ENCODE measurements at places on chromosomes 7 and 10. TPM values are rescaled to one million over a fixed set of nuclear protein-coding genes. Genes with fewer than 3 reads are reported as not detected.

DNA sequence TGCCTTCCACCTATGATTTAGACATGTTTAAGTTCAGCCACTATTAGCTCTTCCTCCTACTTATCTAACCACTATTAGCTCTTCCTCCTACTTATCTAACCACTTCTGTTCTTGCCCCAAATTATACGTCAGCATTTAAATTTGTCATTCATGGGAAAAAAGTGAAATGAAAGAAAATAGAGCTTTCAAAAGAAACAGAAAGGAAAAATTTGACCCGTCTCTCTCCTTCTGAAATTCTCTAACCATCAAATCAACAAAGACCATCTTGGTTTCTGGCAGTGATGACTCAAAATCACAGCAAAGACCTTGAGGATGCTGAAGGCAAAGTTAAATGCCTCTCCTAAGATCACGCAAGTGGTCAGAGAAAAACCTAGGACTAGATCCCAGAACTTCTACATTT is 2.6 kb downstream of the LIPA start:
- no peak for DNase-seq

DNA sequence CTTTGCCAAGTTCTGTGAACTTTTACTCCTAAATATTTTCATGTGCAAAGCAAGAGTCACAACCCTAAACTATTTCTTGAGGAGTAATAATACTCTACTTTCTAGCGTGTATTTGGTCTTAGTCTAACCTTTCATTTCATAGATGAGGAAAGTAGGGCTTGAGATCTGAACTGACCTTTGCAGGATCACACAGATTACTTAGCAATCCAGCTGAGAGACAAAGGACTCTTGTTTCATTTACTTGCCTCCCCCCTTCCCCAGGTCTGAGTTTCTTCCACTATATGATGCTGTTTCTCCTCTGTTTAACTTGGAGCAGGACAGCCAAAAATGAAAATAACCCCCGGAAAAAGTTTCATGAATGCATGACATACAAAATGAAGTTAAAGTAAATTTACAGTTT is 75.3 kb upstream of the PTN start:
- DNase-seq: no peak

The IL2RA gene
- total RNA-seq: 3.0 TPM

GRCh38 chr7:83201355-83201754 is 38.7 kb upstream of the PCLO start:
- no peak for DNase-seq

DNA sequence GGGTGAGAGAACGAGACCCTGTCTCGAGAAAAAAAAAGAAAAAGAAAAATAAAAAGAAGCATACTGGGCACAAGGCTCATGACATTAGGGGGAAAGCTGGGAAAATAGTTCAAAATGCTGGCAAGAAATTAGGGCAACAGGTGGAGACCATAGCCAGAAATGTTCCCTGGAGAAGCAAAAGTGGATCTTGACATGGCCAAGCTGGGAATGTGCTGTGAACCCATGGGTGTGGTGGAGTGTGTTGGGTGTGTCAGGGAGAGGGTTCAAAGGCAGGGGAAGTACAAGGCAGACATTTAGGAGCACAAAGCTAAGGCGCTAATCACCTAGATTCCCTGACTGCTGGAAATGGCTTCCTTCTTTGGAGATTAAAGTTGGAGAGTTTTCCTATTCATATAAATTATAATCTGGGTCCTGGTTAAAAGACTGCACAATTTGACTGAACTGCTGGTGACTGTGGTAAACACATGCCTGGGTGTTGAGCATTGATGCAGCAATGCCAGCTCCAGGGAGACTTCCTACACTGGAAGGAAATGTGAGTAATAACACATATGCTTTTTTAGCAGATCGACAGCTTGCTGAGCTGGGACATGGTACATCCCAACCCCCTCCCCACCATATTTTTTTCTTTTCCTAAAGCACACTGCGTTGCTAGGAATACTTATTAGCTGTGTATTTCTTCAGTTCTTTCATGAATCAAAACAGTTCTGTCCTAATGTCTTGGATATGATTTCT is 70.1 kb upstream of the ARHGAP21 start:
- DNase-seq: no peak

The TAS2R5 gene
- 3.1 TPM for total RNA-seq

DNA sequence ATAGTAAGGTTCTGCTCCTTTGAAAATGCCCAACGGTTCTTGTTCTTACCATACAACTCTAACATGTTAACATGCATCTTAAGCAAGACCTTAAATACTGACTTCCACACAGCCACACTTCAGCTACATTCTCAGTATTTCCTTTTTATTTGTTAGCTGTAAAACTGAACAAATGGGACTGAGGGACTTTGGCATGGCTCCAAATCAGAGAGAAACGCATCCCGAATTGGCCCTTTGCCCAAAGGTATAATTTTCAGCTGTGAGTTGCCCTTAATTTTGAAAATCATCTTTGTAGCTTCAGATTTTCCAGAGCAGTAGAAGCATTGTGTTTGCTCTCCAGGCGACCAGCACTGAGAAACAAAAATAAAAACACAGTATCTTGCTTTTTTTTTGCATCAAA is 56.4 kb downstream of the NEUROD6 start:
- DNase-seq: no peak

DNA sequence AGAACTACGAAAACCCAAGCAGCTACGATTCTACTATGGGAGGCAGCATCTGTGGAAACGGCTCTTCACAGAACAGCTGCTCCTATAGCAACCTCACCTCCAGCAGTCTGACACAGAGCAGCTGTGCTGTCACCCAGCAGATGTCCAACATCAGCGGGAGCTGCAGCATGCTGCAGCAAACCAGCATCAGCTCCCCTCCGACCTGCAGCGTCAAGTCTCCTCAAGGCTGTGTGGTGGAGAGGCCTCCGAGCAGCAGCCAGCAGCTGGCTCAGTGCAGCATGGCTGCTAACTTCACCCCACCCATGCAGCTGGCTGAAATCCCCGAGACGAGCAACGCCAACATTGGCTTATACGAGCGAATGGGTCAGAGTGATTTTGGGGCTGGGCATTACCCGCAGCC is 81.6 kb upstream of the SAMD8 start:
- DNase-seq: no peak

DNA sequence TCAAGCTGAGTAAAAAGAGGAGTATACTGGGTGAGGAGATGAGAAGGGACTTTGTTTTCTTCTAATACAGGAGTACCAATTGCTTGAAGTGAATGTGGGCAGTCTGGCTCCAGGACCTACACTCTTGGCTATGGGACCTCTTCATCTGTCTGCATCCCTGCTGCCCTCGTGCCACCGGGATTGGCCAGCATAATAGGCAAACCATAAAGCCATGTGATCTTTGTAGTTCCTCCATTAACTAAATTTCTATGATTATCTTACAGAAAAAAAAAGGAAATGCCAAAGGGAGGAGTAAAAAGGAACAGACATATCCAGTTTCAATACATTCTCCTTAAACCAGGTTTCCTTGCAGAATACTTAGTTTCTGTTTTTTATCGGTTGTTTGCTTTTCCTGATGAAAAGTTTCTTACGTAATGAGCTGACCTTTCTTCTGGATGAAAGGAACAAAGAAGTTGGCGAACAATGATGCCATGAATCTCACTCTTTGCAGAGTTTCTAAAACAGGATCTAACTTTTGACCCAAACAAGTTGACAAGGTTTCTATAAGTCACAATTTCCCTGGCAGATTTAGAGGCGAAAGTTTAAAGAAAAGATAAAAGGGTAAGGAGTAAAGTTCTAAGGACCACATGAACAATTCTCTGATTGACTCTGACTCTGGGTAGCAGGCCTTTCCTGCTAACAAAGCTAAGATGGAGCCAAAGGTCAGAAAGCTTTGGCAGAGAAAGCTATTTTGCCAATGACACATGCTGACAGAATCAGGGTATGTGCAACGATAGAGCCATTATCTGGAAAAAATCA is 54.1 kb downstream of the LAMB1 start:
- no peak for DNase-seq

DNA sequence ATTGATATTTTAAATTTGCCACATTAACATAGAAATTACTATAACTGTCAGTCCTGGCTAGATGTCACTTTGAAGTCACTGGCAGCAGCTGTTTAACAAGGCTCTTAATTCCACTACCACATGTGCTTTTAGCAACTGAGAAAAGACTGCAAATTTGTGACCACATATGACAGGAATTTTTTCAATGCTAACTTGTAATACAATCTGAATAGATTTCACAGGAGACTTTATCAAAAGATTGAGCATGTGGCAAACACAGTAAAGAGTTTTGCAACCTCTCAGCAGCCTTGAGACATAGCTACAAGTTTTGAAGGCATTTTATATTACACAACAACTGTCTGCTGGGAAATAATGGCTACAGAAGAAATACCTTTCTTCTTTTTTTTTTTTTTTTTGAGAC is 73.0 kb downstream of the MICU1 start:
- DNase-seq: no peak

DNA sequence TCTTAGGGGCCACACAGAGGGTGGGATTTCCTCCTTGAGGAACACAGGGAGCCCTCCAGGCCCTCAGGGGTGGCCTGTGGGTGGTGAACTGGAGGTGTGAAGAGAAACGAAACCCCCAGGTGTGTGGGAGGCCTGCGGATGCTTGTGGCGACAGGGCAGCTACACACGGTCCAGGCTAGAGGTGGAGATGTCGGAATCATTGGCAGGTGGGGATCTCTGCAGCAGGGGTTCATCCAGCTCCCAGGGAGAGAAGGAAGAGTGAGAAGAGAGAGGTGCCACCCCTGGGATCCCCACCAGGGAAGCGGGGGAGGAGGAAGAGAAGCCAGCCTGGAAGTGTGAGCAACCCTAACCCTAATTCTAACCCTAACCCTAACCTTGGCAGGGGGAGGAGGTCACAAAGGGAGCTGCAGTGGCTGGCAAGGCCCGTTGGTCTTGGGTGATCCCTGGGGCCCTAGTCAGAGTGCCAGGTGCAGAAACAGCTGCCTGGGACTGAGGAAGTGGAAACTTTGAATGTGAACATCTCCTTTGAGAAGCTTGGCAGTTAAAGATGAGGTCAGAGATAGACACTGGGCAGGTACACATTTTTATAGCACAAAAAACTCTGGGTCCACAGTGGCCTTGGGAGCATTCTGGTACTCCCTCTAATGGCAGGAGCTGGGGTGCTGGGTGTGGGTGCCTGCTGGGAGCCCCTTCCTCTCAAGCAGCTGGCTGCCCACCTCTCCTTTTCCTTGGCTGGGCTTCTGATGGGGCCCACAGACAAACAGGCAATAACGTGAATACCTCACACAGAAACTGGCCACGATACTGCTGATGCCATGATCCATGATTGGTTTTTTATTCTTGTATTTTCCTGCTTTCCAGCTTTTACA is 6.8 kb upstream of the AEBP1 start:
- DNase-seq: no peak

DNA sequence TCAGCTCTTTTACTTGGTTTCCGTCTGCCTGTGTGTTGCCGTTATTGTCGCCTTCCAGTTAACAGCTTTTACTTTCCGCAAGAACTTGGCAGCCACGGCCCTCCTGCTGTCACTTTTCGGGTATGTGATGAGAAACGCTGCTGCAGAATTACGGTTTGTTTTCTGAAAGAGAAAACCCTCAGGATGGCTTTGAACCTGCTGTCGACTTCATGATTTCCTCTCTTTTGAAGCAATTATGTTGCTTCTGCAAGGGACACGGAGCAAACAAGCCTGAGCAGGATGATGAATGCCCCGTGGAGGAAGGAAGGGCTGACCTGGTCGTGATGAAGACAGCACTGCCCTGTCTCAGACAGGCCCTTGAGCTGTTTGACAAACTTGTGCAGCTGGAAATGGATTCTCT is 339.8 kb downstream of the ABCA13 start:
- DNase-seq: no peak

- no peak for DNase-seq
Observed at GRCh38 chr7:148472406-148472805, 118.2 kb upstream of the C7orf33 start.

The PNLIPRP1 gene
- not detected for total RNA-seq

DNA sequence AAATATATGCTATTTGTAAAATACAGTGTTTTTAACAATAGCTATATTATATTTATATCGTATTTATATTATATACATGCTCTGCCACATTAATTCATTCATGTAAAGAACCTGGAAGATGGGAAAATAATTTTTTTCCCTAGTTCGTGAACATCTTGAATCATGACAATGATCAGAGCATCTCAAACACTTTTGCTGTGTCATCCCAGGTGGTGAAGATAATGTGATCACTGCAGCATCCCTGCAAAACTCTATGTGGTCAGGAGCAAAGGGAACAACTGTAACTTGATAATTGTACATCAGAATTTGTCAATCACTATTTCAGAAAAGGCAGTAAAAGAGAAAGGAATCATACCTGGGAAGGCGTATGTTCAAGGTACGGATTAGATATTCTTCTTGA is 39.3 kb downstream of the RAPGEF5 start:
- no peak for DNase-seq

DNA sequence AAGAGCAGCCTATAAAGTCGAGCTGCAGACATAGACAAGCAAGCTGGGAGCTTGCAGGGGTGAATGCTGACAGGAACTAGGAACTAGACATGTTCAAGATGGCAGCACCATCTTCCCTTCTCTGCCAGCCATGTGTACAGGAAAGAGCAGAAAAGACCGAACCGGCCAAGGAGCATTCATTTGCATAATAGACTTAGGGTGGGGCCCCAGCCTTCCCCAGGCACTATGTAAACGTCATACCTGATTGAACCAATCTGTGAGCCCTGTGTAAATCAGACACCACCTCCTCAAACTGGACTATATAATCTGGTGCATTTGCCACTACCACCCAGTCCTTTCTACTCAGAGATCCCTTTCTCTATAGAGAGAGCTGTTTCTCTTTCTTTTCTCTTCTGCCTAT is 106.9 kb upstream of the FAM3C start:
- DNase-seq: no peak

DNA sequence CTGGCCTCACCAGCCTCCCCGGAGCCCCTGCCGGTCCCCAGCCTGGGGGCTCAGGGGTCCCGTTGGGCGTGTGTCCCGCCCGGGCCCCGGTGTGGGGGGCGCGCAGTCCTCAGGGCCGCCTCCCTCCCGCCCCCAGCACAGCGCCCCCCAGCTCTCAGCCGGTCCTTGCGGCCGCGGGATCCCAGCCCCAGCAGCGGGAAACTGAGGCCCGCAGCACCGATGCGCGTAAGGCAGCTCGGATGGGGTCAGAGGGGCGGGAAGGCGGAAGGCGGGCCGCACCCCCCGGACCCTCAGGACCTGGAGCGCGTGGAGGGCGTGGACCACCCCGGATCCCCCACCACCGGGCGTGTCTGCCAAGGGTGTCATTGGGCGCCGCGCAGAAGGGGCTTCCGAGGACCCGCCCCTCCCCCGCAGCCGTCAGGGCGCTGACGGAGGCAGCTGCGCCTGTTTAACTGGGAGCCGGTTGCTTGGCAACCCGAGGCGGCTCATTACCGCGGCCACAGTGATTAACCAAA is 14.9 kb downstream of the UNCX start:
- DNase-seq: no peak

DNA sequence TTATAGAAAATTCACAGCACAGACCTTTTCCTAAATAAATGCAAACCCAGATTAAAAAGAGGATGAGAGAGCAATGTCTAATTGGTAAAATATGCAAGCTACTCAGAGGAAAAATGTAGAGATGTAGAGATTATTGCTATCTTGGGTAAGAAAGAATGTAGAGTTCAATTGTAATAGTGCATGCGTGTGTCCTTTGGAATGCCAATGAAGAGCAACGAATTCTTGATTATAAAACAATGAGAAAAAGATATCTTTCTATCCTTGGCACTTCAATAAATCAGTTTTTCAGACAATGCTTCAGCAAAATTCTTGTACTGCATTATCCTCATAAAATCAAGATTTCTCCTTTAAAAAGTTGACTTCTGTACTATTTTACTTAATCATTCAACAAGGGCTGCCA is 50.9 kb downstream of the SEMA3D start:
- DNase-seq: no peak

The ZEB1 gene
- 6.1 TPM for total RNA-seq

GRCh38 chr10:7788639-7789286 is 786 bp downstream of the ATP5F1C start:
- DNase-seq: no peak

- no peak for DNase-seq
Observed at GRCh38 chr7:4842319-4843064, 19.3 kb downstream of the PAPOLB start.

All from esophagus squamous epithelium (tissue), 5 donors.